ENCODE measurements at places on chromosomes 6 and 20. TPM values are rescaled to one million over a fixed set of nuclear protein-coding genes. Genes with fewer than 3 reads are reported as not detected.

Gene GHRH
- total RNA-seq = not detected

DNA sequence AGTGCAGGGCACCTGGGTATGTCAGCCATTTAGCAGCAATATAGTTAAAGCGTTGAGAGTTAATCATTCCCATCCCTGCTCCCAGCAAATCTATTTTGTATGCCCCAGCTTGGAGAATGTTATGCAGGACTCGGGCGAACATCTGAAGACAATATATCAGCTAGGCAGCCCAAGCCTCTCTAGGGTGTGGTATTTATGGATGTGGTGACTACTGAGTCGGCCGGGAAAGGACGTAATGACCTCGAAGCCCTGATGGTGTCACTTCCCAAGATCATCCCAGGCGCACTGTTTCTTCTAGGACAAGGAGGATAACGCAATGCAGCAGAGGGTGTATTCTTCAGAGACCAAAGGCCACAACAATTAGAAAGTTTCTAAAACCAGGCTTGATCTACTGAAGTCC, 63.6 kb upstream of the FAM184A start:
- H3K4me1 ChIP-seq = peaks cover 13% of the 10 kb centered on the region
- peaks cover 9% of the 10 kb centered on the region for H3K36me3 ChIP-seq
- H3K27ac ChIP-seq = no peak overlapping the region
- DNase-seq = no peak

Gene REPS1
- total RNA-seq = 54.8 TPM

DNA sequence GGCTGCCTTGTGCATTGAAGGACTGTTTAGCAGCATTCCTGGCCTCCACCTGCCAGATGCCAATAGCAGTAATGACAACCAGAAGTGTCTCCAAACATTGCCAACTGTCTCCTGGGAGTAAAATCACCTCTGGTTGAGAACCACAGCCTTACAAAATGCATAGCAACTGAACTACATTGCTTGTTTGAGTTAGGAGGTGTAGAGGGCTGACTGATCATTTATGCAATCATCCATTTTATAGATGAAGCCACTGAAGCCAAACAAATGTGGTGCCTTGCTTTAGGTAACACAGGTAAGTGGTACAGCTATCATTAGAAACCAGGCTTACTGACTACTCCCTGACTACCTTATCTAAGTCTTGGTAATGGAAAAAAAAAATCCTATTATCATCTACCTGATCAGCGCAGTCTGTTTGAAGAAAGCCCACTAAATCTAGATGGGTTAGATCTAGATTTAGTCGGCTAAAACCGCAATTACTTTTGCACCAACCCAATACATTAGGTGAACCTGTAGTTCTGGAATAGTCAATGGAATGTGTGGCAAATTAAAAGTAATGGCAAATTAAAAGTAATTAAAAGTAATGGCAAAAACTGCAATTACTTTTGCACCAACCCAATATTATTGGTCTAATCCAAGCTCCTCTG, 47.7 kb upstream of the F13A1 start:
- H3K4me3 ChIP-seq = no peak overlapping the region
- peaks cover 7% of the 10 kb centered on the region for H3K4me1 ChIP-seq
- no peaks in the 10 kb centered on the region for H3K27me3 ChIP-seq
- H3K27ac ChIP-seq = no peak overlapping the region

All from MCF 10A (cell line).